ENCODE measurements at places on chromosomes 5 and 9.

DNA sequence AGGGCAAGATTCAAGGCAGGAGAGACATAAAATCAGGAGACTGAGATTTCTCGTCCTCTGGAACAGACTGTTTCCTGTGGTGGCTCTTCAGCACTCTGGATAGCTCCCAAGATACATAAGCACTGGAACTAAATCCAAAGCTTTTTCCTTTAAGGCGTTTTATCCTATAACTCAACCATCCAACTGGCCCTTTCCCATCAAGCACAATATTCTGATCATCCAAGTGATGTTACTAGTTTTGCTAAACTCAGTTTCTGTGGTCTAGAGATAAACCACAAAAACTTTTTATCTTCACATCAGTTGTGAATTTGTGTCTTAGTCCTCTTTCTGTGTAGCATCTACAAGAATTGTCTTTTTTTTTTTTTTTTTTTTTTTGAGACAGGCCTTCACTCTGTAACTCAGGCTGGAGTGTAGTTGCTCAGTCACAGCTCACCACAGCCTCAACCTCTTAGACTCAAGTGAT lies 299.4 kb downstream of the COX7C start:
- DNase-seq = peak; percentile 75

- no peak for DNase-seq
Measured at GRCh38 chr5:88643315-88643714, 239.7 kb downstream of the MEF2C start.

GRCh38 chr5:171157276-171157675 lies 151.8 kb upstream of the TLX3 start:
- DNase-seq = peak; percentile 15

GRCh38 chr5:109929376-109929775 lies 239.6 kb downstream of the MAN2A1 start:
- DNase-seq = no peak

- no peak for DNase-seq
Measured at GRCh38 chr5:152547202-152547601, 142.1 kb upstream of the NMUR2 start.

- DNase-seq = no peak
Measured at GRCh38 chr5:141882594-141883183, 4.5 kb upstream of the PCDH1 start.

DNA sequence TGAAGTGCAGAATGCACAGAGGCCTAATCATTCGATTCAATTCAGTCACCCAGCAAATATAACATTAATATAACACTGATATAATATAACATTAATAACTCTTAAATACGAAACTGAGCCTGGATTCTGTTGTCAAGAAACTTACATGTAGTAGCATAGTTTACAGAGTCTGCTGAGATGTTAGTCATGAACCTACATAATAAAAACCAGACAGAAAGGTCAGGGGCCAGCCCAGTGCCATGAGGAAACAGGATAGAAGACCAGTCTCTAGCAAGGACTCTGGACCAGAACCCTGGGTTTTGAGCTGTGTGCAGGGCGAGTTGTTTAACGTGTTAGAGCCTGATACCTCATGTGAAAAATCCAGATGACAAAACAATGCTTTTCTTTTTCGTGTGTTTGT lies 234.7 kb downstream of the NR2F1-AS1 start:
- DNase-seq = peak; percentile 21

DNA sequence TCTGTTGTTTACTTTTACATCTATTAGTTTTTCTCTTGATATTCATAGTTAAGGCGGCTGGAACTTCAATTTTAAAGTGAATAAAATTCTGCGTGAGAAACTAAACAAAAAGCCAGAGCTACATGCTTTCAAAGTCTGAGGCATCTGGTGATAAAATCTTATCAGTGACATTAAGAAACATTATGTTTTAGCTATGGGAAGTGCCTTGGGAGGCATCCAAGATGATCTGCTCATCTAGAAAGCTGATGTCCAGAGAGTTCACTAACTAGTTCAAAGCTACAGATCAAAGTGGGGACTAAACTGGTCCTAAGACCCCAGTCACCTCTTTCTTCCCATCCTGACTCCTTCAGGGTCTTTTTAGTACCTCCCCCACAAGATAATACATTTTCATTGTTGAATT lies 37.2 kb downstream of the MRPS27 start:
- peak; percentile 77 for DNase-seq

GRCh38 chr5:5278815-5279381 lies 138.8 kb downstream of the ADAMTS16 start:
- DNase-seq = peak; percentile 2

DNA sequence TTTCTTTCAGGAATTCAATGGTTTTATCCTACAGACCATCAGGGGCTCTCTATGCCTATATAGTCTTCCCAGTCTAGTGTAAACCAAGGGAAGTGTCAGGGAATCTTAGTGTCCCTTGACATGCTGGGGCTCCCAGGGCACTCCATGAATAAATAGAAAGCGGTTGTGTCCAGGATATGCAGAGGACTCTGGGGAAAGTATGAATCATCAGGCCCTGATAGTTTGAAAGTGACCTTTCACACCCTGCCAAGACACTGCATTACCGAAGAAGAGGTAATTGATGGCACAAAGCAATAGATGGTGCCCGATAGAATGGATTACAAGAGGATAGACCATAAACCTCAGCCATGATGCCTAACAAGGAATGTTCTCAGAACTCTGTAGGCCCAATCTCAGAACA lies 163.3 kb upstream of the DAPK1 start:
- DNase-seq = no peak

DNA sequence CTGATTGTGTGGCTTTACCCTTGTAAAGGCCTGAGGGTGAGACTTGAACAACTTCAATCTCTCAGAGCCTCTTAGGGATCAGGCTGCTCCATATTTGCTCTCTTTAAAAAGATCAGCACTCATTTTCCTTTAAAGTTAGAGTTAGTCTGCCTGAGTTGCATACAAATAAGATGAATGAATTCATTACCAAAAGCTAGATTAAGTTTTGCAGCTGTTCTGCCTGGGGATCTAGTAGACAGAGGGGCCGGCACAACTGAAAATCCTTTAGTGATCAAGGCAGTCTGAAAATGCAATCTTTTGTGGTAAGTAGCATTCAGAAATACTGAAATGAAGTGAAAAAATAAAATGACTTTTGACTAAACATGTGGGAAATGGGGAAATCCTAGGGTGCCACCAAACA lies 264.0 kb downstream of the MAN2A1 start:
- no peak for DNase-seq

GRCh38 chr9:100206899-100207298 lies 107.9 kb downstream of the INVS start:
- peak; percentile 56 for DNase-seq

DNA sequence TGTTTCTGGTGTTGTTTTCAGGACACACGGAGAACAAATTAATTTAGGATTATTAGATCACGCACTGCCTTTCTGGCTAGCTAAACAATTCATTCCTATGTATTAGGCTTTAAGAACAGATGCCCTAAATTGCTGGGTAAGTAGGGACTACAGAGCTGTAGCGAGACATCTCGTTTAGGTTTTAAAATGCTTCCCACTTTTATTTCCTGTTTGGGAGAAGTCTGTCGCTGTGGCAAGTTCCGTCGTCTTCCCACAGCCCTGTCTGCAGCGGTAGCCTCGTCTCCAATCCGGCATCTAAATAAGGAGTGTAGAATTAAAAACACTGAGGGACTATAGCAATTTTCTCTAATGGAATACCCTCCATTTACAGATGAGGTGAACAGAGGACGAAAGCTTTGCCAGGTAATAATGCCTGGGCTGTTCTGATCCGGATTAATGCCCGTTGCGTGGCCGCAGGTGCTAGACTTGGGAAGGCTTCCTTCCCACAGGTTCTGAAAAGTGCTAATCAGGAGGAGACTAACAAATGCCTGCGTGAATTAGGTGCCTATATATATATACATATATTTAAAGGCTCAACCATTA lies 1.3 kb upstream of the TRIM36 start:
- DNase-seq = no peak

- DNase-seq = no peak
Measured at GRCh38 chr5:151078490-151079262, 2.2 kb downstream of the TNIP1 start.

DNA sequence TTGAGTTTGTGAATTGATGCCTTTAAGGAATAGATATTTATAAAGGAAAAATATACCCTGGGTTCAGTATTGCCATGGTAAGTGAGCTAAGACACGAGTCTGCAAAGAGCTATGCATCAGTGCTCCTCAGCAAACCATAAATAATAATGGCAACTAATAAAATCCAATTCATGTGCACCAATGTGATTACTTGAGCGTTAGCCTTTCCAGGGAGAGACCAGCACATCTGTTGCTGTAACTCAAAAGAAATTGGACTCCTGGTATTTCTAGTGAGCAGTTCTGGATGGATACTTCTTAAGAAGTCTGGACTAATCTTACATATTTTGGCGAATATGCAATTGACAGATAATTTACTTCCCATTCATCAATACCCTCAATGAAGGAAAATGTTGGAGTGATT lies 373.3 kb downstream of the ARHGEF28 start:
- DNase-seq = no peak

DNA sequence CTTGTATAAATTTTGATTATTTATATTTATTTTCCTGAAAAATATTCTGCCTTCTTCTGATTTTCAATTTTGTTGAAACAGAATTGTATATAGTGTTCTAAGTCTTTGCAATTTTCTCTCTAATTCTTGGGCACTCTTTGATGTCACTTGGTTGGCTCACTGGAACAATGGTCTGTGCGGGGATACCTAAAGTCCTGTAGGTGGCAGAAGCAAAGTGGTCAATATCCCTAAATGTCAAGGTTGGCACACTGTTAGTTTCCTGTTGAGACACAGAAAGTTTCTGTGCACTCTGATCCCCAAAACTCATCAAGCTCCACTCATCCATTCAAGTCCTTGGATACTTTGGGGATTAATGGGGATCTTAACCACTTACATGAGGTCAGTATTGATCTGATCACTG lies 480.8 kb upstream of the CCNG1 start:
- DNase-seq = no peak

DNA sequence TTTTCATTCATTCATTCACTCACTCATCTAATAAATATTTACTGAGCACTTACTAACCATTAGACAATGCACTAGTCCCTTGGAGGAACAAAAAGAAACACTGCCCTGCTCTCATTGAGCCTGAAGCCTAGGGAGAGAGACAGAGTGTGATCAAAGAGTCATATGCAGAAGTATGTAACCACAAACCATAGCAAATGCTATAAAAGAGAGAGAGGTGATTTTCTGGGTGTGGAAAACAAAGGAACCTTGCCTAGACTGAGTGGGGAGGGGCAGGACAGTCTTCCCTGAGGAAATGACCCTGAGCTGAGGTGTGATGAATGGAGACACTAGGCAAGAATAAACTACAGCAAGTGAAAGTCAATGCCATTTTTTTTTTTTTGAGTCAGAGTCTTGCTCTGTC lies 10.8 kb upstream of the ADRA1B start:
- peak; percentile 94 for DNase-seq

- DNase-seq = no peak
Measured at GRCh38 chr5:91225848-91226686, 157.1 kb downstream of the ARRDC3 start.

DNA sequence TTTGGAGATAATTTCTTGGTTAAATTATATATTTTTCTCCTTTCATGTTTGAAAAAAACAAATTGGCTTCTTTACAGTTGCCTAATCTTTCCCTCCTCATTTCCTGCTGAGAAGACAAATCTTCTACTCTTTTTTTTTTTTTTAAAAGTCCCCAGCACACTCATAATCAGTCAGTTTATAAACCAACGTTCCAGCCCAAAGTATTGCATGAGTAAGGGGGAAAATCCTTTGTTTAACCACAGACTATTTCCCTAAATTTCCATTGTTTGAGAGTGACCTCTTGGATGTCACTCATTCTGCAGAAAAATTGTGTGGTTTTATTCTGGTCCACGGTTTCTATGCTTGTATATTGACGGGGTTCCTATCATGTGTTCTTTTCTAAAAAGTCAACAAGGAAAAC lies 55.1 kb upstream of the TLR4 start:
- peak; percentile 39 for DNase-seq

- no peak for DNase-seq
Measured at GRCh38 chr9:34665067-34665380, 2.6 kb upstream of the CCL27 start.

GRCh38 chr9:7300484-7300883 lies 499.1 kb downstream of the DMAC1 start:
- no peak for DNase-seq

GRCh38 chr5:73488806-73489205 lies 9.4 kb upstream of the BTF3 start:
- DNase-seq = no peak

DNA sequence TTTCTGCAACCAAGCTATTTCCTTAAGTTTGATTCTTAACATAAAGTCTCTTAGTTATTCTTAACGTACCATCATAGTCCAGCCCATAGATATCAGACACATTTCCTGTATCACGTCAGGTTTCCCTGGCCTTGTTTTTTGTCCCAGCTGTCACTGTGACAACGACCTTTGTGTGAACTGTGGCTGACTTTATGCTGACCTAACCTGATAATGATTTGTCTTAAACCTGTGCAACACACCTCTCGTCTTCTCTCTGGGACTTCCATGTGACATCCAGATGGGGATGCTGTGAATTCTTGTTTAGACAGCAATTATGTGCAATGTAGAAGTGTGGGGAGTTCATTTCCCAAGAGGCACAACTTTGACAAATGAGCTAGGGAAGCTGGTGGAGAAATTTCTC lies 662.8 kb downstream of the PTPRD start:
- no peak for DNase-seq

DNA sequence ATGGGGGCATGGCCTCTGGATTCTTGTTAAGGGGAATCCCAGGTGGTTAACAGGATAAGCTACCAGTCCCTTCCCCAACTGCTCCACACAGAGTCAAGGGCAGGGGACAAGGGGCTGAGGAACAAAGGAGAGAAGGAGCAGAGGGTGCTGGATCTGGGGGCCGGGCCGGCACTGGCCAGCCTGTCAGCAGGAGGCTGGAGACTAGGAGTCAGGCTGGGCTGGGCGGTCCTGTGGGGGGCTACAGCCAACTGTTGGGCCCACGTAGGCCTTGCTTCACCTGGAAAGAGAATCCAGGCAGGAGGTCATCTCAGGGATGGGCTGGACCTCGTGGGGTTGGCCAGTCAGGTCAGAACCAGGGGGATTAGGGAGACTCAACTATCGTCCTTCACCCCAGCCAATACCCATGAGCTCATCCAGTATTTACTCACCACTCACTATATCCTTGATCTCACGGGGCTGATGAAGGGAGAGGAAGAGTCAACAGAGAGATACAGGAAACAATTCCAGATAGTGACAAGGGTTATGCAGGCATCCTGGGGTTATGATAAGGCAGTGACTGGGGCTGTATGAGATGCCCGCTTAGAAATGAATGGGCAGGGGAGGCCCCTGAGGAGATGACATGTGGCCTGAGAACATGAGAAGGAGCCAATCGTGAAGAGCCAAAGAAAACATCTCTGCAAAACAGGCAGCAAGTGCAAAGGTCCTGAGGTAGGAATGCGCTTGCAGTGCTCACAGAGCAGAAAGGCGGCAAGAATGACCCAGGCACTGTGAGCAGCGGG lies 47.9 kb upstream of the SLC25A51 start:
- no peak for DNase-seq

Measured in EH (cell line).